ENCODE measurements at places on chromosomes 2 and 18.

DNA sequence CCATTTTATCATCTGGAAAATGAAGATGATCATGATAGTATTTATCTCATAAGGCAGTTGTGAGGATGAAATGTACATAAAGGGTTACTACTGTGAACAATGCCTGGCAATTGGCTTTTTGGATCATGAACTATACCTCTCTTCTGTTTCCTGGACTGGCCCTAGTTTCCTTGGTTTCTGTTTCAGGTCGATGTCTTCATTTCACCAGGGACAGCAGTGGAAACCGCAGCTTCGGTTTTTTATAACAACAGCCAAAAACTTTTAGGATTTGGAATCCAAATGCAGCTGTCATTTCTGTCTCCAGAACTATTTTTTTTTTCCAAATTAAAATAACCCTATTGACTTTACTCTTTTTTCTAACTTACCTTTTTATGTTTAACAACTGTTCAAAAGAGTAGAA, 425.1 kb downstream of the RND3 start:
- no peak for DNase-seq

DNA sequence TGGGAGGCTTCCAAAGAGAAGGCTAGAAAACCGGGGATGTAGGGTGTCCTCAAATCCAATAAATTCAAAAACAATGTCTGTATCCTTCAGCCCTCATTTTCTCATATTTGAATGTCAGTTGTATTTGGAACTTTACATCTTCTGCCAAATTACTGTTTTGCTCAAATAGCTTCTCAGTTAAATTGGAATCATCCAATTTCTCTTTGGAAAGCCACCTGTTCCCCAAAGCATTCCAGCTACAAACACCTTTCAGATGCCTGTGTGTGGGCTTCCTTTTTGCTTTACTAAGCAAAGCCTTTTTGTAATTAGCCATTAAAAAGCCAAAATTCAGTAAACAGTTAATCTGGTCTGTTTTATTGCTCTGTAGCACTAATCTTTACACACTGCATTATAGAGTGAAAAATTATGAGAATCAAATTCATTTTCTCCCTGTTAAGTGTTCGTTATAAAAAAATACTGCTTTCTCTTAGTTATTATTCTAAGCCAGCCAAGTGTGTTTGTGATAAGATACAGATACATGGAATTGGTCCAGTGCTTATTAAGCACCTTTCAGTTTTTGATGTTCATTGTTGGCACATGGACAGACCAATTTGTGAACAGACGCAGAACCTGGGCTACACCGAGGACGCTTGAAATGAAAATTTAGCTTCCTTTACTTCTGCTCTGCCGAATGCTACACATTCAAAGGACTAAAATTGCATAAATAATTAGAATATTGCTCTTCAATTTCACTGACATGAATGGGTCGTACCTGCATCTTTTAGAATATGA, 151.6 kb downstream of the RTN4 start:
- no peak for DNase-seq

- peak; percentile 53 for DNase-seq
Observed at GRCh38 chr18:62131301-62131909, 55.5 kb downstream of the PIGN start.

- DNase-seq, result no peak
Observed at GRCh38 chr2:25076749-25077148, 34.9 kb downstream of the EFR3B start.

GRCh38 chr18:48027401-48027963, 97.0 kb upstream of the SMAD2 start:
- no peak for DNase-seq

DNA sequence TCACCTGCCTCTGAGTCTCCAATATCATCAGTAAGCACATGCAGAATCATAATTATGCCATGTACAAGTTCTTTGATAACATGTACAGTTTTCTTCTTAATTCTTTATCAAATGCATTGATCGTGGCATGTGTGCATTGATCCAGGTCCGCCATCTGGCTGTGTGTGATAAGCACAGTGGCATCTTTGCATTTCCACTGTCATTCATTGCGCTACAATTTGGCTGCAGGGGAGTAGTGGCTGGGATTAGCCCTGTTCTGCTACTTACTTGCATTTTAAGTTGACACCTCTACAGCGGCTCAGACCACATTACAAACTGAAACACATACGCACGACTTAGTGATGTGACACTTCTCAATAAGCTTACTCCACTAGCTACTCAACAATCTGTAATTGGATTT, 83.6 kb upstream of the OTX1 start:
- no peak for DNase-seq

GRCh38 chr2:149068996-149069888, 30.7 kb downstream of the LYPD6B start:
- DNase-seq, result no peak

- DNase-seq, result no peak
Observed at GRCh38 chr2:118089139-118089800, 999 bp downstream of the INSIG2 start.

- no peak for DNase-seq
Observed at GRCh38 chr18:70454704-70455322, 166.0 kb downstream of the SOCS6 start.

DNA sequence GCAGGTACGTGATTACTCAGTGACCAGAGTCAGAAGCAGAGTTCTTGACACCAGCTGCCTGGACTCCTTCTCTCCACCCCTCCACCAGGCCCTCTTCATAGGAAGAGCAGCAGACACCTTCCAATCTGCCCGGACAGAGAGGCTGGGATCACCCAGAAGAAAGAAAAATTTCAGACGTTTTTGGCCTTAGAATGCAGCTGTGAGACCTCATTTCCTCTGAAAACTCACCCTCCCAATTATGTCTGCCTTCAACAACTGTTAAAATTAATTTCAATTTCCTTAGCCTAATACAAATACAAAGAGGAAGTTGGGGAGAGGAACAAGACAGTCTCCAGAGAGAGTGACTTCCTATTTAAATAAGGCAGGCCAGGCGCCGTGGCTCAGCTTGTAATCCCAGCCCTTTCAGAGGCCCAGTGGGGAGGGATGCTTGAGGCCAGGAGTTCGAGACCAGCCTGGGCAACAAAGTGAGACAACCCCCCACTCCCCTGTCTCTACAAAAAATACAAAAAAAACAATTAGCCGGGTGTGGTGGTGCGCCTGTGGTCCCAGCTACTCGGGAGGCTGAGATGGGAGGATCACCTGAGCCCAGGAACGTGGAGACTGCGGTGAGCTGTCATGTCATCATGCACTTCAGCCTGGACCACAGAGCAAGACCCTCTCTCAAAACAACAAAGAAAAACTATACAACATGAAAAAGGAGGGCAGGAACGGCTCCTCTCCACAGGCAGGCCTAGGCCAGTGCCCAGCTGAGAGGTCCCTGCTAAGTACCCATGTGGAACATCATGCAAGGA, 1.6 kb downstream of the SLC66A2 start:
- DNase-seq, result no peak

GRCh38 chr2:159939946-159940345, 122.5 kb downstream of the PLA2R1 start:
- no peak for DNase-seq

DNA sequence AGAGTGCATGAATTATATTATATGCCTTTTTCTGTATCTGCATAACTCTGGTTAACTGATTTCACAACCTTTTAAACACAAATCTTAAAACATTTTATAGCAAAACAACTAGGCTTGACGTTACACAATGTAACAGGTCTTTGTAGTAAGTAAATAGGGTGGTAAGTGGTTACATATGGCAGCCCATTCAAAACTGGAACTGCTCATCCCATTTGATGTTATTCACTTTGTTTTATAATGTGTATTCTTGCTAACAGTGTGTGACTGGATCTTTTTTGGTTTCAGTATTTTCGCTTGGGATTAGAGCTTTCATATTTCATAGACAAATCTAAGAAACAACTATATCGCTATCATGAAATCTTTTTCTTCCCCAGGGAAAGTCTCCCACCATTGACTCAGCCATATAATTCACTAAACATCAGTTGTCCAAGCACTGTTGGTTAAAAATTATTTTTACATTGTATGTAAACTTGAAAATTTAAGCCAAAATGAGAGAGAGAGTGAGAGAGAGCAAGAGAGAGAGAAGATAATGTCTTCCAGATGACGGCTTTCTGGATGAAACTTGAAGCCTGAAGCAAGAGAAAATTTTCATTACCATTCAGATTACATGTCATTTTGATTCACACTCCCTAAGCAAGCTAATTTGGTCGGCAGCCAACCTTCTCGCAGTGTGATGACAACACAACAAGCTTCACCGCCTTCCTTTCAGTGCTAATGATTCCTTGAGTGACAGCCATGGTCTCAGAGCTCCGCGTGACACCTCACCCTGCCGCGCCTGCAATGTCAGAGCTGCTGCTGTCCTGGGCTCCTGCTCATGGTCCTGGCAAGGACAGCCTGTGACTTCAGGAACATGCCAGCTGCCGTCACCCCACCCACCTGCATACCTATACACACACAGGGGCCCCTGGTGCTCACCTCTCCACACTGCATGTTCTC, 946.9 kb upstream of the SOX11 start:
- no peak for DNase-seq

DNA sequence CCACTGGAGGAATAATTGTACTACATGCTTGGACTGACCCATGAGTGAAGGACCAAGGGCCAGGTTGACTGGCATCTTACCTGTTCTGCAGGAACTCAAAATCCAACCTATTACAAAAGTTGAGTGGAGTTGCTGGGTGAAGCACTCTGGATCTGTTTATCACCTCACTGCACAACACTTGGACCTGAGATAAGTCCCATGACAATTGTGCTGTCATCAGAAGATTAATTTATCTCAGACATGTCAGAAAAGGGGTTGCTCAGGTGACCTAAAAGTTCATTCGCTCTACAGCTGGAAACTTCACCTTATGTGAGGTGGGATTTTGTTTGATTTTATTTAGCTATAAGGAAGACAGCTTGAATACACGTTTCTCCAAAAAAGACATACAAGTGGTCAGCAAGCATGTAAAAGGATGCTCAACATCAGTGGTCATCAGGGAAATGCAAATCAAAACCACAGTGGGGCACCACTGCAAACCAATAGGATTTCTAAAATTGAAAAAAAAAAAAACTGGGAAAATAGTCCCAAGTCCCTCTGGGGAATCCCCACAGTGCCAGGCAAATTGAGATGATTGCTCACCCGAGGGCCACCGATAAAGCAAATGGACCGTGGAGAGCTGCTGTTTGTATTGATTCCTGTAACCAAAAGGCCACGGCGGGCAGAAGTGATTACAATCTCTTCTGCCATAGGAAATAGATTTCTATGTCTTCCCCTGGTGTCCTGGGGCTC, 65.8 kb upstream of the SLC35F5 start:
- DNase-seq, result no peak

- no peak for DNase-seq
Observed at GRCh38 chr2:59308108-59308507, 1067.0 kb upstream of the FANCL start.

- DNase-seq, result no peak
Observed at GRCh38 chr2:28352610-28353195, 40.0 kb upstream of the FOSL2 start.

DNA sequence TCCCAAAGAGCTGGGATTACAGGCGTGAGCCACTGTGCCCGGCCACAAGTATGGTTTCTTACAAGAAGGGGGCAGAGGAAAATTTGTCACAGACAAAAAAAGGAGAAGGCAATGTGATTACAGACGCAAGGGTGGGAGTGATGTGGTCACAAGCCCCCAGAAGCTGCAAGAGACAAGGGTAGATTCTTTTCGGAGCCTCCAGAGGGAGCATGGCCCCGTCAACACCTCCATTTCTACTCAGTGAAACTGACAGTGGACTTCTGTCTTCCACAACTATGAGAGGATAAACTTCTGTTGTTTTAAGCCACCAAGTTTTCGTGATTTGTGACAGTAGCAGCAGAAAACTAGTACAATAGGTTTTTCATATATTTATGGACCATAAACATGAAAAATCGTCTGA, 2.1 kb upstream of the TCF7L1 start:
- no peak for DNase-seq

GRCh38 chr2:188813857-188814256, 160.3 kb upstream of the COL3A1 start:
- DNase-seq, result no peak

Data from stimulated activated CD4-positive, alpha-beta T cell treated with anti-CD3 and anti-CD28 coated beads, Interleukin-2, amount 100 ng/mL, for 4 hours (primary cell).